ENCODE measurements at places on chromosomes 12 and 14.

GRCh38 chr12:12239127-12239526, 27.7 kb downstream of the LRP6 start:
- DNase-seq: no peak

DNA sequence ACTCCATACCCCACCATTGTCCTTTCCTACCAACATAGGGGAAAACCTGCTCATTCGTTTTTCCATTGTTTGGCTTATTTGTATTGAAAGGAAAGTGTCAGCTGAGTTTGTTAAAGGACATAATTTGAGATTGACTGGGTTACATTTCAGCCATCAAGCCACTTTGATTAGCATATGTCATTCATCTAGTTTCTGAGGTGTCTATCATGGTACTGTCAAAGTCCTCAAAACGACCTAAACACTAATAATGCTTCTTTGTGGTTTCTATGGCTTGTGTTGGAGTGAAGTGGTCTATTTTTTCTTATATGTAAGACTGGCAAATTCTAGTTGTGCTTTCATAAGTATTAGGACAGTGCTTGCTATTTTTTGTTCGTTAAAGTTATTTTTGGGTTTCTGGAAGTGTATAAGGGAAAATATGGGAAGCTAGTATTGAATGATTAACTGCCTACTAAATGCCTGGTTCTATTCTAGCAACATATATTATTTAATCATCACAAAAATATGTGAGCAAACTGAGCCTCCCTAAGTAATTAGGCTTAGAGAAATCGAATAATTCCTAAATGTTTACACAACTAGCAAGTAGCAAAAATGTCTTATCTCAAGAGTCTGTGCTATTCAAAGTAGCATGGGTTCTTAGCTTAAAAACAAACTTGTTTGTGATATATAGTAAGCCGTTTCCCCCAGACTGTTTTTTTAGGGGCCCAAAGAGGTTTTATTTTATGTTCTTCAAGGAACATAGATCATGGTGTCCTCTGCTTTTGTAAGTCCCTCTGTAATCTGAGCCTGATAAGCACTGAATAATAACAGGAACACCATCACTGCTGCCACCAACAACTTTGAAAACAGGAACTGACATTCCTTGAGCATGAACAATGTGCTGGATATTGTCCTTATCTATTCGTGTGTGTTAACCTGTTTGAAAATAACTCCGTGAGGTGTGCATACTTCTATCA, 67.1 kb downstream of the DERA start:
- no peak for DNase-seq

DNA sequence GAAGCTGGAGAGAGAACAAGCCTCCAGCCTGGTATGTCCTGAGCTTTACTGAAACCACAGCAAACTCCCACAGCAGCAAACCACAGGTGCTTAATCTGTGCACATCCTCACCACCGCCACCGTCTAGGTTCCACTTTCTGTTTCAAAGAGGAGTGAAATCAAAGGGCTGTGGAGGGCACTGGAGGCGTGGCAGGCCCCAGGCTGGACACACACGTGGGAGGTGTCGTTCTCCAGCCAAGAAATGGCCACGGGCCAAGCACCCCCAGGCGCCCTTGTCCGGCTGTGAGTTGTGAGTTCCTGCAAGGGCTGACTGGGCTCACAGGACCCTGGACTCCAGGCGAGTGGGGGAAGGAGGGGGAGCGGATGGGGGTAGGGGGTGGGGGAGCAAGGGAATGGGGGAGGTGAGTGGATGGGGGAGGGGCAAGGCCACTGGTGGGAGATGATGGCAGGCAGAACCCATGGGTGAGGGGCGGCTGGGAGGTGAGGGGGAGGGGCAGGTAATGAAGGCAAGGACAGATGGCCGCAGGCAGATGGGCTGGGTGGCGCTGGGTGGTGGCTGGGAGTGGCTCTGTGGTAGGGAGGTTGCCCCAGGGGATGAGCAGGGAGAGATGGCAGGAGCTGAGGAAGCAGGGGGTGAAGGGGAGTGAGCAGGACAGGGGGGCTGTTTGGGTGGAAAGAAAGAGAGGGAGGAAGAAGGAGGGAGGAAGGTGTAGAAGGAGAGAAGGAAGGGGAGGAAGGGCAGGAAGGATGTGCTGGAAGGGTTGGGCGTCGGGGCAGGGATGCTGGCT, 86.7 kb downstream of the NCOR2 start:
- DNase-seq: no peak

- DNase-seq: no peak
Observed at GRCh38 chr14:30935445-30935844, 61.1 kb downstream of the COCH start.

DNA sequence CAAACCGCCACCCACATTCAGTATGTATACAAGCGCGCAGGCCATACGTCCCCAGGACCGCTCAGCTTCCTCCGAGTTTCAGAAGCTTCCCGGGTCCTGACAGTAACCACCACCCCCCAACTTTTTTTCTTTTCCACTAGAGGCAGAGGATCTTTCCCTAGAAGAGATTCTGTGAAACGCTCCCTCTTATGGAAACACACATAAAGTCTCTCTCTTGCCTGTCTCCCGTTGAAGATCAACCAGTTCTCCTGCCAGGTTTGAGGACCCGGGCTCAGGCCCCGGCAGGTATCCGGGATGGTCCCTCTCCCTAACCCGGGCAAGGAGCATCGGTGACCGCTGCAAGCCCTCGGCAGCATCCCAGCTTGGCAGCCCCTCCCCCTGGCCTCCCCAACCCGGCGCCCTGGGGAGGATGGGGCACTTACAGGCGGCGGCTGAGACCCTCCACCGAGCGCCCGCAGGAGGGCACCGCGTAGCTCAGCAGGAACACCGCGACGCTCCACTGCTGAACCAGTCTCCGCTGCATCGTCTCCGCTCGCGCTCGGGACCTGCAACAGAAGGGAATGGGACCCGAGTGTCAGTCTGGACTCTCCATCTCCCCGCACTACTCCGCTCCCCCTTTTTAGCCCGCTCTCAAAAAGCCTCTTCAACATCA, 3.4 kb downstream of the PTHLH start:
- peak; percentile 74 for DNase-seq

- DNase-seq: no peak
Observed at GRCh38 chr12:90287585-90287984, 578.9 kb upstream of the ATP2B1 start.

- no peak for DNase-seq
Observed at GRCh38 chr14:62381311-62382070, 619.3 kb downstream of the SNAPC1 start.

- DNase-seq: no peak
Observed at GRCh38 chr12:108327621-108328344, 11.3 kb downstream of the CMKLR1 start.

DNA sequence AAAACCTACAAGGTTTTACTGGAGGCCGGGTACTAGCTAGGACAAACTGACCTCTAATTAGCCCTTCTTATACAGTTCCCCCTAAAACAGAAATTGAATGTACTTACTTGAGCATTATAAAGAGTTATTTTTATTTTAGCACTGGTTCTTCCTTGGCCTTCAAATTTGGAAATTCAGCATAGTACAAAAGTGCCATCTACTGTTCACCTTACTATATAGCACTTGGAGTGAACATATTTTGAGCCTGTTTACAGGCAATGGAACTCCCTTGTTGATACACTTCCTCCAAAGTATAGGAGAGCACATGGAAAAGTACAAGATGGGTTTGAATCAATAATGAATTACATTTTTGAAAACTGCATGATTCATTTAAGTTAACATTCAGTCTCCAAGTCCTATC, 3.9 kb upstream of the POC1B start:
- DNase-seq: peak; percentile 34

GRCh38 chr14:97456462-97456861, 659.3 kb downstream of the VRK1 start:
- DNase-seq: no peak

- DNase-seq: no peak
Observed at GRCh38 chr12:22969521-22969920, 344.6 kb downstream of the ETNK1 start.

- DNase-seq: no peak
Observed at GRCh38 chr12:62843716-62844115, 91.2 kb downstream of the PPM1H start.

Measured in retina (tissue), 1 donor.